ENCODE measurements at places on chromosomes 13 and 19.

- no peak for DNase-seq
These were observed 13.5 kb downstream of the ZNF536 start for GRCh38 chr19:30385666-30386065.

DNA sequence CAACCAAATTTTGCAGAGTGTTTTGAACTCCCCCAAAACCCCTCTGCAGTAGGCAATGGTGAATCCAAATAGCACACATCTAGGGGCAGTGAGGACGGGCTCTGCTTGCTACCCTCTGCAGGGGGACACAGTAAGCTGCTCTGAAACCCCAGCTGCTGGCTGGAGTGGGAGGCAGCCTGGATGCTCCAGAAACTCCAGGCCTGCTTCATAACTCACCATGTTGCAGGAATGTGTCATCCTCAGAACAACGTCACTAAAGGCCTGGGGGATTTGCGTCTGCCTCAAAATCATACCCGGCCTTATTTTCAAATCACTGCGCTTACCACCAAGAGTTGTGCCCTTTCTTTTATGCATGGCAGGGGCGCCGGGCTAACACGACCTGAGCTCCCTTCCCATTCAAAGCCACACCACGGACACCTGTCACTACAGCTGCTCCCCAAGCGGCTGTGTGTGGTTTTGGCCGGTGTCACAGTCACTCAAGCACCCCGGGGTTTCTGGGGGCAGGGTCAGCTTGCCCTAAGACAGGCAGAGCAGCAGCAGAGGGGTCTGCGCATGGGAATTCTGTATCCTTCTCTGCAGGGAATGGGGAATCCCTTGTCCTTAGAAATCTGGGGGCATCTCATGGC, 93.9 kb downstream of the TSHZ3 start:
- no peak for DNase-seq

GRCh38 chr13:40732658-40733057, 38.3 kb downstream of the MRPS31 start:
- no peak for DNase-seq

GRCh38 chr19:14682084-14682483, 7.4 kb upstream of the ADGRE3 start:
- DNase-seq = no peak

DNA sequence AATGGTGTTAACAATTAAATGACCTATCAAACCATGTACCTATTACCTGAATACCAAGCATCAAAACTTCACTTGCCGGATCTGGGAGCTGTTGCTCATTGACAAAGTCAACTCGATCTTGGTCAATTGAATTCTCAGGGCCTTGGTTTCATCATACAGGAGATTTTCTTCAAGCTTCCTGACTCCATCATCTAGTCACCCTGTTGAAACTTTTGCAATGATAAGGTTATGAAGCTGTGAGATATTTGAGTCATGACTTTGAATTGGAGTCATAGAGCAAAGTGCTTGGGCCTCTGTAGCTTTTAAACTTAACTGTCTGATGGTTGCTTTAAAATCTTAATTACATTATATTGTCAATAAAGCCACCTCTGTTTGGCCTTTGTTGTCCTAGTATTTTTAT, 260.9 kb downstream of the COG6 start:
- DNase-seq = no peak

GRCh38 chr13:99303863-99304521, 3.2 kb downstream of the GPR183 start:
- DNase-seq = peak; percentile 43

- peak; percentile 63 for DNase-seq
These were observed 14.5 kb upstream of the ICAM3 start for GRCh38 chr19:10353793-10354391.

DNA sequence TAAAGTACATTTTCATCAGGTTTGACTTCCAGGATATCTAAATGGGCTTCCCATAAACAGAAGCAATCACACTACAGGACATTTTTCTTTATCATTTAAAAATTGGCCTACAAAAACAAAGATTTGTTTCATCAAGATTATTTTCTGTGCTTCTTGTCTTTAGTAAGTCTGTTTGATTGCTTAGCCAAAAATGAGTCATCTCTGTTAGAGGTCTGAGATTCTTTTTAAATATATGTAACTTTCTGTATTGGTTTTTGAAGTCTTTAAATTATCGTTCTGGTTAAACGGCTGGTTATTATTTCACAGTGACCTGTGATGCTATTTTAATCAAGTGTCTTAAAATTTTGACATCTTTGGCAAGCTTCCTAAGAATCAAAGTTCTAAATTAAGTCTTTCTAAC, 62.7 kb downstream of the SLITRK1 start:
- DNase-seq = no peak

DNA sequence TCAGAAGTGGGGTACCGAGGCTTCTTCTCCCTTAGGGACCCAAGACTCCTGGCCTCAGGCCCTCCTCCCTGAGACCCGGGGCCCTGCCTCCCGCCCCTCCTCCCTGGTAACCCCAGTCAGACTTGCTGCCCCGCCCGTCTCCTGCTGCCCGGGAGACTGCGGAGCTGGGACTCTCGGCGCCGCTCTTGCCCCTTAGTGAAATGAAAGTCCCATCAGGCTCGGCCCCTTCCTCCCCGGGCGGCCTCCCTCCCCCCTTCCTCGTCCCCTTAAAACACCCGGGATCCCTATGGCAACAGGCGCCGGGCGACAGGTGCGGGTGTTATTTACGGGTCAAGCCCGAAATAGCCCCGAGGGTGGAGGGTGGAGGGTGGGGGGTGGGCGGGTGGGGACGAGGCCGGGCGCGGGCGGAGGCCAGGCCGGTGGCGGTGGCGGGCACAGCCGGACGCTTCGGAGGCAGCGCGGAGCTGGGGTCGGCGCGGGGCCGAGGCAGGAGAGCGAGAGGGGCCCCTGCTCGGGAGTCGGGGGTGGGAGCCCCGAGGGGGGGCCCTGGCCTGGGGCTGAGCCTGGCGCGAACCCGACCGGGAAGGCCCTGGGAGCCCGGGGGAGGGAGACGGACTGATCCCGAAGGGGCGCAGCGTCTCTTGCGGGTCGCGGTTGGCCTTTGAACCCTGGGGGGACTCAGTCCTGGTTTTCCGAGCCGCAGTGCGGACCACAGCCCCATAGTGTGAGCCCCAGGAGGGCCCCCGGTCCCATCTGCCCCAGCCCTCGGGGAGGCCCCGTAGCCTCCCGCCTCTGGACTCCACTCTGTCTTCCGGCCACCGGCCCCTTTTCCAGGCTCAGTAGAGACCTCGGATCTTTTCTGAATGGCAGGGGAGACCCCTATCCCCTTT, at the start of gene CACNG6:
TSS of gene CACNG6 (plus strand) at position 414 of the 890 bp plus-strand sequence. CDS start 1,241 bp downstream, outside the sequence.
- DNase-seq = no peak

DNA sequence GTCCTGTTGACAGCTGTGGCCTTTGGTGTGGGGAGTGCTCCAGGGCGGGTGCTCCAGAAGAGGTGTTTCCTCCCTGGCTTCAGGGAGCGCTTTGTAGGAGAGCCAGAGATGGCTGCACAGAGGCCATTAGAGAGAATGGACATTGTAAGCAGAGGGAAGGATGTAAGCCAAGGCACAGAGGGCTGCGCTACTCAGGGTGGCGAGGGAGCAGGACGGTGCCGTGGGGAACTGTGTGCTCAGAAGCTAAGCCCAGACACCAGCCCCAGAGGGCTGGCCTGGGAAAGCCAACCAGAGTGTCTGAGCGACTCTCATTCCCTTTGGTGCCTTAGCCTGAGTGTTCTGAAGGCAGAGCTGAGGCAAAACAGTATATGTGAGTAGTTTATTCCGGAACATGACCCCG, 92.2 kb downstream of the TSHZ3 start:
- DNase-seq = no peak

DNA sequence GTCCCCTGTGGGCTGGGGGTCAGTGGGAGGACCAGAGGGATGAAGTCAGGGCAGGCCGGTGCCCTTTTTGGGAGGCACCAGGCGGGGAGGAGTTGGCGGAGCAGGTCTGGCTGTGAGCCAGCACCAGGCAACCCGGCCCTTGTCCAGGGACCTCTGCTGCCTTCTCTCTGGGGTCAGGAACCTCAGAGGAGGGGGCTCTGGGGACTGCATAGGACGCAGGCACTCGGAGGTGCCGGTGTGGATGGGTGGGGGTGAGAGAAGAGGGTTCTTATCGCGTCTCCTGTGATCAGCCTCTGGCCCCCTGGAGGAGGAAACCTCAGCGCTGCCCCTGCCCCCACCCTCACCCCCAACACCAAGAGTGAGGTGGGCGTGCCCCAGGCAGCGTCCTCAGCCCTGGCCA, 16.5 kb downstream of the DPF1 start:
- DNase-seq = no peak
